Small intestine (tissue), 16 donors: ENCODE measurements at places on chromosomes 6 and 20. TPM values are rescaled to one million over a fixed set of nuclear protein-coding genes. Genes with fewer than 3 reads are reported as not detected.

The RBPJL gene
- polyA plus RNA-seq = 0.04 TPM

The CNKSR3 gene
- 10.6 TPM for polyA plus RNA-seq

The CRISP1 gene
- polyA plus RNA-seq = not detected

The UBE2J1 gene
- 65.1 TPM for polyA plus RNA-seq

DNA sequence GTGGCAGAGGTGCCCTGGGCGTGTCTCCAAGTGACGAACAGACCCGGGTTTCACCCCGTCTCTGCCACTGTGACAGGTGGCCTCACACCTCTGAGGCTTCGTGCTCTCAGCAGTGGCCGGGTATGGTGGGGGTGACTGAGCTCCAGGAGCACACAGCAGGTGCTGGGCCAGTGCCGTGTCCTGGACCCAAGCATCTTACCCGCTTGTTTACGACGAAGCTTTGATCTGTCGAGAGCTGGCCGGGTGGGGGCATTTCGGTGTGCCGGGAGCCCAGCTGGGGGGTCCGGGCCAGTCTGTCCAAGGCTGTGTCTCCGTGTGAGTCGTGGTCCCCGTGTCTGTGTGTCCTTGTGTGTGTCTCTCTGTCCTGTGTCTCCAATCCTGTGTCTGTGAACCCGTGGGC is 7.1 kb upstream of the LKAAEAR1 start:
- DNase-seq = no peak
- no peak overlapping the region for H3K4me3 ChIP-seq
- H3K36me3 ChIP-seq = no peaks in the 10 kb centered on the region
- no peak overlapping the region for H3K27ac ChIP-seq
- no peaks in the 10 kb centered on the region for H3K4me1 ChIP-seq

DNA sequence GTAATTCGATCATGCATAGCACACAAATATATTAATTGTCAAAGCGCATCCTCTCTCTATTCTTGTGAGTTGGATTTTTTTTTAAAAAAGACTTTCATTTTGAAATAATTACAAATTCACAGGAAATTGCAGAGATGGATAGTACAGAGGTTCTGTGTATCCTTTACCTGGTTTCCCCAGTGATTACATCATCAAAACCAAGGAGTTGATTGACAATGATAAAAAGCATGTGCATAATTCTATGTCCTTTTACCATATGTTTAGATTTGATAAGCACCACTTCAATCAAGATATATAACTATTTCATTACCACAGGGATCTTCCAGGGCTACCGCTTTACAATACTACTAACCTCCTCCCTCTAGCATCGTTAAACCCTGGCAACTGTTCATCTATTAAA is 40.2 kb downstream of the CCN2 start:
- no peak overlapping the region for H3K27ac ChIP-seq
- no peaks in the 10 kb centered on the region for H3K4me1 ChIP-seq

DNA sequence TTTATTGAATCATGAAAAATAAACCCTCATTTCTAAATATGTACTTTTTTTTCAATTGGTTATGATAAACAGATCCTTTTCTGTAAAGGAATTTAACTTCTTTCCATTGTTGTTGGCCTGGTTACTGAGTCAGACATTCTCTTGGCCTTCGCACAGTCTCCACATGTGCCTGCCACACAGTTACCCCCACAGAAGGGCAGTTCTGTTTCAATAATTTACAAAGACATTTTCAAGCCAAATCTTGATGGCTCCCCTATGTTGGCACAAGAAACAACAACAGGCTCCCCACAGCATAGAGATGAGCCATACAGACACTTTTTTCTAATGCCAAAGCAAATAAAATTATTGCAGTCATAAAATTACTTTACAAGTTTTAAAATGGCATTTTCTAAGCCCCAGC is 55.6 kb upstream of the BEND6 start:
- no peak overlapping the region for H3K4me3 ChIP-seq
- no peak for DNase-seq
- no peak overlapping the region for H3K27ac ChIP-seq
- no peaks in the 10 kb centered on the region for H3K4me1 ChIP-seq
- H3K27me3 ChIP-seq = no peaks in the 10 kb centered on the region
- H3K36me3 ChIP-seq = no peaks in the 10 kb centered on the region

GRCh38 chr6:96907498-96907897 is 9.8 kb upstream of the NDUFAF4 start:
- DNase-seq = no peak
- H3K27me3 ChIP-seq = no peaks in the 10 kb centered on the region
- H3K36me3 ChIP-seq = no peaks in the 10 kb centered on the region
- H3K4me1 ChIP-seq = peaks cover 5% of the 10 kb centered on the region
- H3K4me3 ChIP-seq = no peak overlapping the region

GRCh38 chr6:45398075-45398813 is 20.5 kb upstream of the SUPT3H start:
- H3K27ac ChIP-seq = no peak overlapping the region
- no peaks in the 10 kb centered on the region for H3K36me3 ChIP-seq
- H3K4me3 ChIP-seq = no peak overlapping the region
- no peaks in the 10 kb centered on the region for H3K27me3 ChIP-seq

GRCh38 chr20:57040924-57041323 is 225.5 kb downstream of the BMP7 start:
- H3K36me3 ChIP-seq = no peaks in the 10 kb centered on the region
- DNase-seq = no peak
- H3K27ac ChIP-seq = no peak overlapping the region
- no peak overlapping the region for H3K4me3 ChIP-seq

DNA sequence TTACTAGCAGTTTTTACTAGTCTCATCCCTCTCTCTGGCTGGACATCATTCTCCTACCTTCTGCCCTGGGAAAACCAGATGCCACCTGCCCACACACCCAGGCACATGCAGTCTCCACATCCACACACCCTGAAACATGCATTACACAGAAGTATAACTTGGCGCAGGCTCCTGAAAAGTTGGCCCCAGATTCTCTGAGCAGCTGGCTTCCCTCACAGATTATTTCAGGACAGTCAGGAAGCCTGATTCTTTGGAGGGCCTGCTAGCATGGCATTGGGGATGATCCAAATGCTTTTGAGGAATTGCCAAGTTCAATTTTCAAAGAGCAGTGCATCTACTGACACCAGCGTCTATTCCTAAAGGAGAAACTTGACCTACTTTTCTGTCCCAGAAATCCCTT is 27.8 kb upstream of the KIF16B start:
- H3K36me3 ChIP-seq = no peaks in the 10 kb centered on the region
- H3K27me3 ChIP-seq = no peaks in the 10 kb centered on the region
- H3K4me3 ChIP-seq = no peak overlapping the region
- H3K4me1 ChIP-seq = no peaks in the 10 kb centered on the region
- H3K27ac ChIP-seq = no peak overlapping the region
- DNase-seq = no peak

GRCh38 chr6:115838763-115839401 is 221.8 kb downstream of the FRK start:
- no peaks in the 10 kb centered on the region for H3K27me3 ChIP-seq
- DNase-seq = peak; percentile 19
- no peaks in the 10 kb centered on the region for H3K4me1 ChIP-seq
- no peaks in the 10 kb centered on the region for H3K36me3 ChIP-seq
- no peak overlapping the region for H3K4me3 ChIP-seq
- no peak overlapping the region for H3K27ac ChIP-seq

DNA sequence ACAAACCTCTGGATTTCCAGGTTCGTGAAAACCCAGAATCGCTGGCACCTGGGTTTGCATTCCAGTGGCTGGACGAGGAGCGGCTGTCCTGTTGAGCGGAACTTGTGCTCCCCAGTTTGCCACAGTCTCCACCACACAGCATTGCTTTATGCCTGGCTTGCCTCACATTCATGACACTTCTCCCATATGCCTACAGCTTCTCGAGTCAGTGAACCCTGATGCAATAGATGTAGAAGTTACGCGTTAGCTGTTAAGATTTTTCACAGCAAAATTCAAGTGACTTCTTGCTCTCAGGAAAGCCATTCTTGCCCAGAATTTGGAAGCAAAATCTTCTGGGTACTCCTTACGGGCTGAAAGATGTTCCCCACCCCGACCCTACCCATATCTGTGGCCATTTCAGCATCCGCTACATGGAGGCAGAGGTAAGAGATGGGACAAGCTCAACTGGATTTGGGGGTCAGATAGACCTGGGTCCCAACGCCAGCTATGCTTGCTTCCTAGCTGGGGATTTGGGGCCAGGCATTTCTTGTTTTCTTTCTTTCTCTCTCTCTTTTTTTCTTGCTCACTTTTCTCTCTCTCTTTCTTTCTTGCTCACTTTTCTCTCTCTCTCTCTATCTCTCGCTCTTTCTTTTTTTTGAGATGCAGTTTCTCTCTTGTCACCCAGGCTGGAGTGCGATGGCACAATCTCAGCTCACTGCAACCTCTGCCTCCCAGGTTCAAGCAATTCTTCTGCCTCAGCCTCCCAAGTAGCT is 12.4 kb upstream of the GDAP1L1 start:
- H3K27me3 ChIP-seq = no peaks in the 10 kb centered on the region
- DNase-seq = no peak
- H3K4me3 ChIP-seq = no peak overlapping the region
- no peaks in the 10 kb centered on the region for H3K36me3 ChIP-seq

GRCh38 chr6:35368038-35368887 is 25.9 kb downstream of the PPARD start:
- peak overlapping the region; percentile 1 for H3K27ac ChIP-seq
- H3K27me3 ChIP-seq = no peaks in the 10 kb centered on the region
- H3K36me3 ChIP-seq = no peaks in the 10 kb centered on the region
- no peak overlapping the region for H3K4me3 ChIP-seq

DNA sequence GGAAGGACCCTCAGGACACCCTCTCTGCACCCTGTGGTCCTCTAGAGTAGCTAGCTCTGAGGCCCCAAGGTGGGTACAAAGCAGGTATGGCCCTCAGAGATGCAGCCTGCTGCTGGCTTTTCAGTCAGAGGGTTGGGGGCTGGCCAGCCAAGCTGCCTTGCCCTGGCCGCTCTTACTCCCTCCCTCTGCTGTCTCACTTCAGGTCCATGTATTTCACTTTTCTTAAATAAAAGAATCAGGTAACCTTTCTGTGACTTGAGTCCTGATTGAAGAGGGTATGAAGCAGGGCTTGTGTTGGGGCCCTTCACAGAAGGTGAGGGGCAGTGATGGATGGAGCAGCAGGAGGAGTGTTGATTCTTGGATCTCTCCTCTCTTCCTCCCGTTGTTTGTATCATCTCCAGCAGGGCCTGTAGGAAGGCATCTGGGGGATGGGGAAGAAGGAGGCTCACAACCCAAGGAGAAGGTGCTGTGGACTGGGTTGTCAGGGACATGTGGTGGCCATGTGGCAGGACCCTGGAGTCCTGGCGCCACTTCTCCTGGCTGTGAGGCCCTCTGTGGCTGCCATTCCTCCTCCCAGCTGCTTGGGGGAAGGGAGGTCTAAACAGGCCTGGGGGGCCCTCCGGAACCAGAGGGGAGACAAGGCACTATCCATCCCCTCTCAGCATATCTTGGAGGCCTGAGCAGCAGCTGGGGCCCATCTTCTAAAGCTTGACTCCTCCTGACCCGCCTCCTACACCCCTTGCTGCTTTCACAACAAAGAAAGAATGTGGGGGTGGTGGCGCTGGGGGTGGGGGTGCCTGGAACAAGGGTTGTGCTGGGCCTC is 1.1 kb upstream of the PTK7 start:
- H3K4me1 ChIP-seq = peaks cover 30% of the 10 kb centered on the region
- peaks cover 20% of the 10 kb centered on the region for H3K36me3 ChIP-seq
- H3K27ac ChIP-seq = peak overlapping the region; percentile 68
- H3K4me3 ChIP-seq = no peak overlapping the region
- no peak for DNase-seq

- no peak overlapping the region for H3K27ac ChIP-seq
- no peaks in the 10 kb centered on the region for H3K27me3 ChIP-seq
- no peak overlapping the region for H3K4me3 ChIP-seq
- DNase-seq = no peak
- no peaks in the 10 kb centered on the region for H3K36me3 ChIP-seq
- H3K4me1 ChIP-seq = no peaks in the 10 kb centered on the region
Measured at GRCh38 chr6:68642081-68642480, 7.0 kb downstream of the ADGRB3 start.

GRCh38 chr6:155498370-155498769 is 42.7 kb upstream of the NOX3 start:
- H3K27me3 ChIP-seq = no peaks in the 10 kb centered on the region
- no peak overlapping the region for H3K27ac ChIP-seq
- DNase-seq = no peak
- H3K4me3 ChIP-seq = no peak overlapping the region
- H3K4me1 ChIP-seq = no peaks in the 10 kb centered on the region
- no peaks in the 10 kb centered on the region for H3K36me3 ChIP-seq

DNA sequence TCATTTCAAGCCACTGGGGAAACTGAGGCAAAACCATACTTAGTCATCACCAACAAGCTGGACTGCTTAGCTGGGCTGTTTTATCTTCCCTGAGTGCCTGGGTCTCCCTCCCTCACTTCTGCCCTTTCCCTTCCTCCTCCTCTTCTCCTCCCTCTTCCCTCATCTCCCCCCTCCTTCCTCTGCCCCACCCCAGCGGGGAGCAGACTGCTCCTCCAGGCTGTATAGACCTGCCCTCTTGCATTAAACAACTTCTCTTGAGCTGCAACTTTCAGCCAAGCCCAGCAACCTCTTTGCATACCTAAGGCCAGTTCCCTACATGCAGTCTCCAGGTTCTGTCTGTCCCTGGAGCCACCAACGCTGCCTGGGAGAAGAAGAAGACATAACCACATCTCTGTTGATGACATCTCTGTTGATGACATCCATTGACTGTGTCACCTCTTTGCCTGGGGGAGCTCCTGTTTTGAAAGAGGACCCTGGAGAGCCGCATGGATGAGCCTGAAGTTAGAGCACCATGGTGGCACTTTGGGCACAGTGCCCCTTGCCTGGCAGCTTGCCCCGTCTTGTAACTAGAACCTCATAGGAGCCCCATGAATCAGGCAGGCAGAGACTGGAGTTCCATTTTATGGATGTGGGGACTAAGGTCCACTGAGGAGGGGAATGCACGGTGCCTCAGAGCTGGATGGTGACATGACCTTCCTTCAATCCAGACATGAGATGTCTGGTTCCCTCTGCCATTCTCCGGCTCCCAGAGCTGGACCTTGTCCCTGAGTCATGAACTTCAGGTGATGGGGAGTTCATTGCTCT is 7.8 kb upstream of the BPIFB6 start:
- H3K36me3 ChIP-seq = no peaks in the 10 kb centered on the region
- H3K27me3 ChIP-seq = no peaks in the 10 kb centered on the region
- no peak for DNase-seq
- no peaks in the 10 kb centered on the region for H3K4me1 ChIP-seq
- no peak overlapping the region for H3K4me3 ChIP-seq
